SK-N-DZ (cell line): ENCODE measurements at places on chromosomes 4 and X.

GRCh38 chr4:85632981-85633380 lies 158.0 kb downstream of the ARHGAP24 start:
- no peak for DNase-seq

DNA sequence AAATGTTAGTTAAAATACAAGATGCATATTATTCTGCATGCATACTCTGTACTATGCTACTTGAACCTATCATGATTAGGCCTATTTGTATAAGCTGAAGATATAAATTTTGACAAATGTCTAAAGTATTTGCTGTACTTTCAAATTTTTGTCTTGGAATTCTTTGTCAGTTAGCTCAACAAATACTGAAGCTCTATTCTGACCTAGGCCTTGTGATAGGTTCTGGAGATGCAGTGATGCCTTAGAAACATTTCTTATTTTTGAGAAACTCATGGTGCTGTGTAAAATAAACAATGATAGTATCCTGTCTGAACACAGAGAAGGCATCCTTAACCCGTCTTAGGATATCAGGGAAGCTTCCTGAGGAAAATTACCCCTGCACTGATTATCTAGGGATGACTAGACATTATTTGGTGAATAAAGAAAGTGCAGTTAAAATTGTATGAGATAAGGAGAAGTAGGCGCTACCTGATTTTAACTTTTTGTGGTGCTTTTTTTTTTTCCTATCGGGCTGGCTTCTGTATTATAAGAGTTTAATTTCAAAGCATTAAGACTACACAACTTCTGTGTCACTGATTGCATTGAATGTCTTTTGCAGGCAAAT lies 43.4 kb downstream of the MOB1B start:
- no peak for DNase-seq

- DNase-seq: no peak
Measured at GRCh38 chr4:125529071-125529470, 214.3 kb downstream of the FAT4 start.

DNA sequence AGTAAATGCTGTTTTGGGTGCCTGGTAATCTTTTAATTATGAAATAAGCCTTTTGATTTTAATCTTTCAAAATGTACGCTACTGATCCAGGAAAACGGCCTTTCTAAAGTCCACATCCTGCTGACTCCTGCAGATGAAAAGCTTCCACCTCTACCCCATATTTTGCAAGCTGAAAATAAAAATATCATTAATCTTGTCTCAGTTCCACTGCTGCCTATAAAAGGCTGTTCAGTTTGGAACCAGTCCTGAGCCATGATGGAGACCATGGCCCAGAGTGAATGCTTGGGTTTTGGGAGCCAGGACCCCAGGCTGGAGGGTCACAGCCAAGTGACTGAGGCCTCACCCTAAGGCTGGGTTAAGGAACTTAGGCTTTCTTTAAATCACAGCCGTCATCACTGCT lies 110.8 kb downstream of the AFF1 start:
- DNase-seq: no peak

GRCh38 chr4:77820649-77821561 lies 1.7 kb upstream of the CNOT6L start:
- no peak for DNase-seq

- DNase-seq: no peak
Measured at GRCh38 chr4:141417387-141417786, 196.7 kb downstream of the ZNF330 start.

- DNase-seq: no peak
Measured at GRCh38 chr4:53646795-53647194, 55.5 kb upstream of the LNX1 start.

DNA sequence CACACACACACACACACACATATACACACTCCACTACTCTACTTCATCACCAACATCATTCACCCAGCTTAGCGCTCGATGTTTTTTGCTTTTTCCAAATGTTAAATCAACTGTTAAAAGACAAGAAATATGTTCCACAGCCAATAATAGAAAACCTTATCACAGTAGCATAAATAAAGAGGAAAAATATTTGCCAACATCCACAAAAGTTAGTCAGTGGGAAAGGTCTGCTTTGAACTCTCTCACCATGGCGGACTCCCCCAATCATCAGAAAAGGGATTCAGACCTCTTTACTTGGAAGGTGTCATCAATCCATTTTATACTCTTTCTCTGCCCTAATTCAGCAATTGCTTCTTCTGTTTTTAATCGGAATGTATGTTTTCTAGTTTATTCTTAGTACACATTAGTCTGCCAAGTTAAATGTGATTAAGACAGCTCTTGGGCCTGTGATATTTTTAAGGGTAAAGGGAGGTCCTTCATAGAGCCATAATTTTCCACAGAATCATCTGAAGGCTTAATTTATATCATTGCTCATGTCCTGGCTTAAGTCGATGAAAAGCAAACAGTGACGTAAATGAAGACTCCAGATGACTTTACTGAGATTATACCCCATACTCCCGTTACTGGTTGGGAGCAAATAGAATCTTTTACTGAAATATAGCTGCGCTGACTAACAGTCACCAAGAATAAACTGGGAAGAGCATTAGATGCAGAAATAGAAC lies 29.7 kb upstream of the LGI2 start:
- no peak for DNase-seq

DNA sequence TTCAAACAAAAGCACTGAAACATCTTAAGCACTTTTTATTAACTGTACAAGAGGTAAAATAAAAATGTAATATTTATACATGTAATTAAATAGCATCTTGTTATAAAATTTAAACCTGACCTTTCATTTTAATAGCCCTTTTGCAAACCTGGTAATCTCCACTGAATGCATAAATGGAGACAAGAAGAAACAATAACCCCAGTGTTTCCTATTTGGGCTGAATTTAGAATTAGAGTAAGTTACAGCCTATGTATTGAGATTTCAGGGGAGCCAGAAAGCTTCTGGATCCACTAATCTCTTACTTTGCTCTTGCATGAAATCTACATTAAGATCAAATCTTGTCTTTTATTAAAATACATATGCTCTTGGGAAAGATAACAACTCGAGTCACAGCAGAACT lies 261.8 kb downstream of the ADGRL3 start:
- no peak for DNase-seq

DNA sequence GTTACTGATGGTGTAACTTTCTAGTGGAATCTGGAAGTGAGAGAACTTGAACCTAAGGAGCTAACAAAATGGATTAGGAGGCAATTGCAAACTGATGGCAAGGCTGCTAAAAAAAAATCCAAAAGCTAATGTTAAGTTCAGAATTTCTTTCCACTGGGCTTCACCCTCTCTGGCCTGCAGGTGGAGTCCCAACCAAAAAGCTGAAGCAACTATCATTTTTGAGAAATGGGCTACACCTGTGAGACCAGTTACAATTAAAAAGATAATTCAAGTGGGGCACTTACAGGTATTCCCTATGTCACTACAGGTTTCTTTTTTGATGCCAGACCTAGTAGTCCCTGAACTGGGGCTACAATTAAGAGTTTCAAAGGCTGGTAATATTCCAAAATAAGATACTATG lies 142.1 kb upstream of the FTHL17 start:
- DNase-seq: peak; percentile 3

DNA sequence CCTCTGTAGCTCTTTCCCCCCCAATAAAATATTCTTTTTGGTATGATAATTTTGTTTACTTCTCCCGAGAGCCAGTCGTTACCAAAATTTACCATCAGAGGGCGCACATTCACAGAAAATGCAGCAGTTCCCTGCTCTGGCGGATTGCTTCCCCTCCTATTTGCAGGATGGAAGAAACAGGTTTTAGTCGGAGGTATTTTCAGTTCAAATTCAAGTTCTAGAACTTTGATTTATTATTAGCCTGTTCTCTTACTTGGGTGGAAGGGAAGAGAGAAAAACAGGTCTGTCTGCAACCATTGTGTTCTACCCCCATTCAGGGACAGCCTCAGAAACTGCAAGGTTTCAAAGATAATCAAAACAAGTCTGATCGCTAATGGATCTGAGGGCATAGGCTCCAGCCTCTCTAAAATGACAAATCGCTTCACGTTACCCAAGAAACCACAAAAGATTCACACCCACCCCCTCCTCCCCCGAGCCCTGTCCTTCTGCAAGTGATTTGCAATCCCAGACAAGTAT lies 263.8 kb upstream of the RPS6KA3 start:
- peak; percentile 63 for DNase-seq

DNA sequence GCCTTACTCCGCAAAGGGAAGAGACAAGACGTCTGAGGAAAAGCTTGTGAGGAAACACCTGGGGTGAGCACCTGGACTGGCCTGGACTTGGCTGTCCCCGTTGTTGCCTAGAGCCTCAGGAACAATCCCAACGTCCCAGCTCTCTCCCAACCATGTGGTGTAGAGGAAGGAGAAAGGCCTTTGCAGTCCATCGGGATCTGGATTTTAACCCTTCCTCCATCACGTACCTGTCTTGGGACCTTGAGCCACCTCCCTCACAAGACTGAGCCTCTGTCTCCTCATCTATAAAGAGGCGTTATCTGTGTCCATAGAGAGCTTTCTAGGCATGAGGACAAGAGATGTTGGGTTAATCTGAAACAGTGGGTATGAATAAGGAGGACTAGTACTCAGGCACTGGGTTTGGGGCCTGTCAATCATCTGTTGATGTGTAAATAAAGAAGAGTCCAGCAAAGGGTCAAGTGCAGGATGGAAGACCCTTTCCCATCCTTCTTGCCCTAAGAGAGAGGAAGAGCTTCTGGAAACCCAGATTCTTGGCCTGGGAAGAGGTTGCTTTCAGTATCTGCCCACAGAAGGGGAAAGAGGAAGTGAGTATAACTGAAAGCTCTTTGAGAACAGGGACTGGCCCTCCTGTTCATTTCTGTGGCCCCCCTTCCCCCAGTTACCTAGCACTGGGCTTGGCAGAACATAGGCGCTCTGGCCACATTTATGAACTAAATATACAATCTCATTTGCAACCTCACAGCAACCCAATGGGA lies 137.1 kb downstream of the PJA1 start:
- DNase-seq: no peak

- no peak for DNase-seq
Measured at GRCh38 chr4:15144249-15144966, 142.1 kb downstream of the CPEB2 start.

DNA sequence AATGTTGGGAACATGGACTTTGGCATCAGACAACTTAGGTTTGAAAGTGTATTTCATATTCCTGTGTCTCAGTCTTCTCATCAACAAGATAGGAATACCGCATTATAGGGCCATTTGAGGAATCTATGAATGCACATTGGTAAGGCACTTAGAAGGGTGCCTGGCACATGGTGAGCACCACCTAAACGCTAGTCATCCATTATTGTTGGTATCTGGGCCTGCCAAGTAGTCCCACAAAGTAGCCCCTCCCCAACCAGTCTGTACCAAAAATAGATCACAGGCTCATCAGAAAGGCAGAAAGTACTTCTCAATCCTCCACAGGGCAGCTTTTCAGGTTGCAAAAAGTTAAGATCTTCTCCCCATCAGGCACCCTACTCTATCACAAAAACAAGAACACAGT lies 162.3 kb upstream of the KLF3 start:
- DNase-seq: no peak

- no peak for DNase-seq
Measured at GRCh38 chrX:12906046-12906761, at the start of gene TLR8. TSS of gene TLR8 (plus strand) at chrX:12906620. CDS start at chrX:12906707, 87 bp downstream.

DNA sequence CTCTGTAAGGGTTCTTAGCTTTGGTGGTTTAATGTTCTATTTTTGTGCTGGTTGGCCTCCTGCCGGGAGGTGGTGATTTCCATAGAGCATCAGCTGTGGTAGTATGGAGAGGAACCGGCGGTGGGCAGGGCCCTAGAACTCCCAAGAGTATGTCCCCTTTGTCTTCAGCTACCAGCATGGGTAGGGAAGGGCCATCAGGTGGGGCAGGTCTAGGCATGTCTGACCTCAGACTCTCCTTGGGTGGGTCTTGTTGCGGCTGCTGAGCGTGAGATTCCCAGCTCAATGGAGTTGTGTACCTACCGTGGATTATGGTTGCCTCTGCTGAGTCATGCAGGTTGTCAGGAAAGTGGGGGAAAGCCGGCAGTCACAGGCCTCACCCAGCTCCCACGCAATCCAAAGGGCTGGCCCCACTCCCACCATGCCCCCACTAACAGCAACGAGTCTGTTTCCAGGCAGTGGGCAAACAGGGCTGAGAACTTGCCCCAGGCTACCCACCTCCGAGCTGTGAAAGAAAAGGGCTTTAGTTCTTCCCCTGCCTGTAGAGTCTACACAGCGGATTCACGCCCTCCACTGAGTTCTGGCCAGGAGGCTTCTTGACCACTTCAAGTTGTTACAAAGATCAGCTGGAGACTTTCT lies 235.9 kb downstream of the RPA4 start:
- no peak for DNase-seq

GRCh38 chrX:72126048-72126415 lies 5.7 kb downstream of the RTL5 start:
- no peak for DNase-seq

- no peak for DNase-seq
Measured at GRCh38 chrX:139156356-139156755, 374.2 kb upstream of the F9 start.

DNA sequence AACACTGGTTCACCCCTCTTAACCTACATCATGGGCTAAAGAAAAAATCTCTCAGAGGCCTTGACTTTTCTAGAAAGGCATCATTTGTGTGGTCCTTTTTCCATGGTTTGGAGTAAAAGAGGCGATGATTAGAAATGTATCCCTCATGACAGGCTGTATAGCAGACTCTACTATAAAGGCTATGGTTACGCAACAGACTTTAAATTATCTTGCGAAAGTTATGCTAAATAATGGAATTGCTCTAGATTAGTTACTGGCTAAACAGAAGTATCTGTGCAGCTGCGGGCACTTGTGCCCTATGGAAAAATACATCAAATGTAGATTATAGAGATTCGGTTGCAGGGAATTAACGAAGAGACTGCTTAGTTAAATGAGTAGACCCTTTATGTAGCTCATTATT lies 101.6 kb downstream of the TMEM47 start:
- no peak for DNase-seq

DNA sequence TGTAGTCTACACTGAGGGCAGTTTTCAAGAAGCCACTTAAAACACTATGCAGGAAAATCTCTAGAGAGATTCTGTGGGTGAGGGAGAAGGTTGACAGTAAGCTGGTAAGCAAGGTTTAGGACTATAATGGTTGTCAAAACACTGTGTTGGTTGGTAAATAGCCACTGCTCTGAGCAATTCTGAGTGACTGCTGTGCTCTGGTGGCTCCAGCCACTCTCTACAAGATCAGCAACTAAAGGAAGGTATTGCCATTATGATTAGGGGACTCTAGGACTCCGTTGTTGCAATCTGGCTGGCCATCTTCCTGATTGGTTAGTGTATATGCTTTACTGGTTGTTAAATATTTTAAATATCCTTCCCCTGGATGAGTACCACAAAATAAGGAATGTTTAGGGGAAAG lies 5.5 kb upstream of the FAM47E start:
- DNase-seq: no peak
